Jurkat, Clone E6-1 (cell line): ENCODE measurements at places on chromosomes 5 and 9.

- DNase-seq, result no peak
Observed at GRCh38 chr9:132494857-132495256, 84.8 kb downstream of the CFAP77 start.

GRCh38 chr5:96876292-96876850 is at the start of gene ERAP2:
TSS of gene ERAP2 (plus strand) at chr5:96876500. CDS start at chr5:96879686, 3,186 bp downstream.
- peak; percentile 83 for DNase-seq

- DNase-seq, result no peak
Observed at GRCh38 chr5:118981783-118982182, 6.6 kb downstream of the DTWD2 start.

GRCh38 chr5:170110403-170111087 is 4.8 kb downstream of the FOXI1 start:
- DNase-seq, result no peak
